ENCODE measurements at places on chromosomes 13 and 19.

DNA sequence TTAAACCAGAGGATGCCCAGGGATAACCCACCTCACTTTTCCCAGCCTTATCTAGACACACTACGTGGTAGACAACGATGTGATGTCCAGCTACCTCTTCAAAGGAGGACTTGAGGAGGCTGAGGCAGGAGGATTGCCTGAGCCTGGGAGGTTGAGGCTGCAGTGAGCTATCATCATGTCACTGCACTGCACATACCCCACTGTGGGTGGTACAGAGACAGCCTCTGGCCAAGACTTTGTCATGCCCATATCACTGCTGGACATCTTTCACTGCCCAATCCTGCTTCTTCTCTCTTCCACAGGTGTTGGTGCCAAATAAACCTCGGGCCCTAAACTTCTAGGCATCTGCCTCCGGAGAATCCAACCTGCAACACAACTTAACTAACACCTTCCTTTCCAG lies 85.8 kb downstream of the FAM216B start:
- no peak for DNase-seq

- peak; percentile 95 for DNase-seq
These were observed 1.5 kb upstream of the GADD45B start for GRCh38 chr19:2474232-2475017.

- no peak for DNase-seq
These were observed 33.4 kb downstream of the MBNL2 start for GRCh38 chr13:97255515-97256021.

DNA sequence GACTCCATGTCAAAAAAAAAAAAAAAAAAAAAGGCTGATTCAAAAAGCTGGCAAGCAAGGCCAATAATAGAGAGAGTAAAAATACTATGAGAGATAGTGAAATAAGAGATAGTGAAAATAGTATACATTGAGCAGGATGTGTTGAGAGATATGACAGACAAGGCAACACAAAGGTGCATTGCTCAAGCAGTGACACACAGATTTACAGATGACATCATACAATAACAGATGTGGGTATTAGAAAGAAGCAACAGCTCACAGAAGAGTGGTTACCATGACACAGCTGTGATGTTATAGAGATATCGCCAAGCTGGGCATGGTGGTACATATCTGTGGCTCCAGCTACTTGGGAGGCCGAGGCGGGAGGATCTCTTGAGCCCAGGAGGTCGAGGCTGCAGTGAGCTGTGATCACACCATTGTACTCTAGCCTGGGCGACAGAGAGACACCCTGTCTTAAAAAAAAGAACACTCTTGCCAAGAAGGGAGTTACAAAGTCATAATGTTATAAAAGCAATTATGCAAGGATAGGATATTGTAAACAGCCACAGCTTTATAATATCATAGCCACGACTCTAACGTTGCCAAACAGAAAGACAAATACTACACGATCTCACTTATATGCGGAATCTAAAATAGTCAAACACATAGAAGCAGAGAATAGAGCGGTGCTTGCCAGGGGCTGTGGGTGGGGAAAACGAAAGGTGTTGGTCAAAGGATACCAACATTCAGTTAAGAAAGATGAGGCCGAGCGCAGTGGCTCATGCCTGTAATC lies 10.3 kb downstream of the TNFSF9 start:
- no peak for DNase-seq

GRCh38 chr13:30398601-30399072 lies 23.7 kb upstream of the UBE2L5 start:
- DNase-seq = no peak

- DNase-seq = no peak
These were observed 22.5 kb downstream of the PABPC3 start for GRCh38 chr13:25118378-25118905.

- no peak for DNase-seq
These were observed 294.1 kb downstream of the KCNRG start for GRCh38 chr13:50309318-50309717.

DNA sequence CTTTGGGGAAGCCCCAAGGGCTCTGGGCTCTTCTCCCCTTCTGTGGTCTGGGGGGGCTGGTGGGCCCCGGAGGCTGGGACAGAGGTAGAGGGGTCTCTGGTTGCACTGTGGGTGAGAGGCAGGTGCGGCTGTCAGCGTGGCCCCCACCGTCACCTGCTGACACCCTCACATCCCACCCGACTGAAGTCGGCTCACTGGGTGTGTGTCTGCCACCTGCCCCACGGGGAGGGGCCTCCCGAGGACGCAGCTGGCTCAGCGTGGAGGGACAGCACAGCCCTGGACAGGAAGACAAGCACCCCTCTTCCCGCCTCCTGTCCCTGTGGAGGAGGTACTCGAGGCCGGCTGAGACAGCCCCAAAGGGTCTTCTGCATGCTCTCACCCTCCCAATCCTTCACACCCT lies 2.2 kb upstream of the TMEM86B start:
- no peak for DNase-seq

GRCh38 chr19:6834433-6834832 lies 52.9 kb upstream of the ADGRE1 start:
- DNase-seq = no peak

- peak; percentile 65 for DNase-seq
These were observed 84.5 kb upstream of the IRS2 start for GRCh38 chr13:109870696-109871370.

DNA sequence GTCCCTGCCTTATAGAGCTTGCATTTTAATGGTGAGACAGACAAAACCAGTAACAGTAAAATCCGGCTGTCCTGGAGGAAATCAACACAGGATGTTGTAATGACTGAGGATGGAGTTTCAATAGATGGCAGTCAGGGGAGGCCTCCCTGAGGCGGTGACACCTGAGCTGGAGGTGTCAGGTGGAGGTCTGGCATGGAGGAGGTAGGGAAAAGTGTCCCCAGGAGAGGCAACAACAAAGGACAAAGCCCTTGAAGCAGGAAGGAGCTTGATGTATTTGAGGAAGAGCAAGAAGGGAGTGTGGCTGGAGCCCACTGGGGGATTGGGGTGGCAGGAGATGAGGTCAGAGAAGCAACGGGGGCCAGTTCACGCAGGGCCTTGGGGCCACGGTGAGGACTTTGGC lies 7.8 kb downstream of the GRIN2D start:
- no peak for DNase-seq

- no peak for DNase-seq
These were observed 266.2 kb downstream of the KCTD12 start for GRCh38 chr13:76620036-76620435.

DNA sequence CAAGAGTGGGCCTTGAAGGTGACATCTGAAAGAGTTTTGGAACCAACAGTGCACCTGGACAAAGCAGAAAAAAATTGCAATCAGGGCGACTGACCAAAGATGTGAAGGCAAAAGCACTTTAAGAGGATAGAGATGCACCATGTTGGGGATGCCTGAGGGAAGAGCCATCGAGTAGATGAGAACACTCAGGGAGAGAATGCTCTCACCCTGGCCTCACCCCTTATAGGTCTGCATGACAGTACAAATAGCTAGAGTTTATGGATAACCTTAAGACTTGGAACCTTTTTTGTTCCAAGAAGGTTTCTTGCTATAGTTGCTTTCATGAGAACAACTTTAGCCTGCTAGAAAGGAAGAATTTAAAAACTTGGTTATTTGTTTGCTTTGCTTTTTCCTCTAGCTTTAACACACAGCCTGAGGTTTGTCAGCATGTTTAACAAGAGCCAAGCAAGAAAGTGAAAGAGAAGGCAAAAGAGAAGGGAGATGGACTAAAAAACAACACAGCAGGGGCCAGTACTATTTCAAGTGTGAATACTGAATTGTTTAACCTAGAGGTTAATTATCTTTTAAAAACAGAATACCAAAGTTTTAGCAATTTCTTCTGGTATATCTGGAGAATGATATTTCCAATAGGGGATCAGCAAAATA lies 418.9 kb downstream of the DIAPH3 start:
- no peak for DNase-seq

- no peak for DNase-seq
These were observed 1827.0 kb upstream of the MIR17HG start for GRCh38 chr13:89520468-89520867.

- DNase-seq = no peak
These were observed 9.7 kb downstream of the GPR42 start for GRCh38 chr19:35380450-35381124.

DNA sequence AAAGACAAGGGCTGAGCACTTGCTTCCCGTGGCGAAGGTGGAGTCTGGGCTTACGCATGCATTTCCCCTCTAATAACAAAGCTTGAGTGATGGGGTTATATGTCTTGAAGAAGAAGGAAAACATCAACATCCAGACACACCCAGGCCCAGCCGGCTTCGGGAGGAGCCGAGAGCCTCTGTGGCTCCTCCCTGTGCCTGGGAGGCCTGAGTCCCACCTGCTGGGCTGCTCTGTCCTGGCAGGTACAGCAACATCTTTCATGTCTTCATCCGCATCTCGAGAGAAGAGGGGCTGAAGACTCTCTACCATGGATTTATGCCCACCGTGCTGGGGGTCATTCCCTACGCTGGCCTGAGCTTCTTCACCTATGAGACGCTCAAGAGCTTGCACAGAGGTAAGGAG lies 30.6 kb downstream of the TMEM161A start:
- DNase-seq = no peak

DNA sequence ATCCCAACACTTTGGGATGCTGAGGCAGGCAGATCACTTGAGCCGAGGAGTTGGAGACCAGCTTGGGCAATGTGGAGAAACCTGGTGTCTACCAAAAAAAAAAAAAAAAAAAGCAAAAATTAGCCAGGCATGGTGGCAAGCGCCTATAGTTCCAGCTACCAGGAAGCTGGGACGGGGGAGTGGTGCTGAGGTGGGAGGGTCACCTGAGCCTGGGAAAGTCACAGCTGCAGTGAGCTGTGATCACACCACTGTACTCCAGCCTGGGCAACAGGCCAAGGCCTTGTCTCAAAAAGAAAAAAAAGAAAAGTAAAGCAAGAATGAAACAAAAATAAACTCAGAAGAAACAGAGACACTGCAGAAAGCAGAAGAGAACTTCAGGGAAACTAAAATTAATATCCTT lies 31.6 kb downstream of the MTRF1 start:
- DNase-seq = peak; percentile 9

DNA sequence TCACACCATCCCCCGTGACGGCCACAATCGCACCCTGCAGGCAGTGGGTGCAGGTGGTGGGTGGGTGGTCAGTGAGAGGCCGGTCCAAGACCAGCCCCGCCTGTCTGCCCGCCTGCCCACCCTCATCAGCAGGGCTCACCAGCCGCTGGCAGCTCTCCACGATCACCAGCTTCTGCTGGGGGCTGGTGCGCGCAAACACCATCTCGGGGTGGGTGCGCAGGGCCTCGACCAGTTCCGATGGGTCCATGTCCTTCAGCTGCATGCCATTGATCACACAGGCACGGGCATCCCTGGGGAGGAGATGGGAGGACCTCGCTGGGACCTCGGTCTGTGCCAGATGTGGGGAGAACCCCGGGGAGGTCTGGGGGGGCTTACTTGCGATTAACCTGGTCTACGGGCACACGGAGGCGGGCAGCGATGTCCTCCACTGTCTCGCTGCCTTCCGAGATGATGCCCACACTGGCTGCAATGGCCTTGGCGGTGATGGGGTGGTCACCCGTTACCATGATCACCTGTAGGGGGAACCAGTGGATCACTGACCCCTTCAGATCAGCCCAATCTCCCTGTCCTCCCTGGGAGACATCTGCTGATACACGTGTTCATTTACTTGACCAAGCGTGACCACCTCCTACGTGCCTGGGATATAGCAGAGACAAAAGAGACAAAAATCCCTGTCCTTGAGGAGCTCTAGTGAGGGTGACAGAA lies 8.0 kb downstream of the ATP4A start:
- peak; percentile 18 for DNase-seq

DNA sequence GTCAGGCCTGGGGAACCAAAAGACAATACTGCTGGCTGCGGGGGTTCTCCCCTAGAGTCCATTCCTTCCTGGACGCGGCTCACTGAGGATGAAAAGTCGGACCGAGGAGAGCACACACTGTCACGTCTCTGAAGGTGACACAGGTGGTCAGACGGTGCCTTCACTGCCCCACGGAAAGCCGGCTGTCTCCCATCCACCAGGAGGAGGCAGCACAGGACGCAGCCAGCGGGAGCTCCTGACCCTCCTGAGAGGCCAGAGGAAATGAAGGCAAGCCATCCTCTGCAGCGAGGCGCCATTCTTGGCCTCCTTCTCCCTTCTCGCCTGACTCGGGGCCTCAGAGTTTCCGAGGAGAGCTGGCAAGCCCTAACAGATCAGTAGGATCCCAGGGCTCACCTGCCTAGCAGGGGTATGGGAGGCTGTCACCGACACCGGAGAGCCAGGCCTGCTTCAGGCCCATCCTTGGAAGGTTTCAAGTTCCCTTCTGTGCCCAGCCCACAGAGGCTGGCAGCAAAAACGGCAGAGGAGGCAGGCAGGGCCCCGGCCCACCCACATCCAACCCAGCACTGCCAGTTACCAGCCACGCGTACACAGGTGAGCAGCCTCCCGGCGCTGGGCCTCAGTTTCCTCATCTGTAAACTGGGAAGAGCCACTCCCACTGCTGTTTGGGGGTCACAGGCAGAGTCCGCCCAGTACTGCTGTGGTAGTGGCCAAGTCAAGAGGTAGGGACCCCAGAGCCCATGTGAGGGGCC lies 4.5 kb downstream of the REXO1 start:
- DNase-seq = no peak

- no peak for DNase-seq
These were observed 4.2 kb upstream of the WBP4 start for GRCh38 chr13:41056826-41057711.

- peak; percentile 97 for DNase-seq
These were observed 453.9 kb downstream of the COG6 start for GRCh38 chr13:40109351-40109844.

DNA sequence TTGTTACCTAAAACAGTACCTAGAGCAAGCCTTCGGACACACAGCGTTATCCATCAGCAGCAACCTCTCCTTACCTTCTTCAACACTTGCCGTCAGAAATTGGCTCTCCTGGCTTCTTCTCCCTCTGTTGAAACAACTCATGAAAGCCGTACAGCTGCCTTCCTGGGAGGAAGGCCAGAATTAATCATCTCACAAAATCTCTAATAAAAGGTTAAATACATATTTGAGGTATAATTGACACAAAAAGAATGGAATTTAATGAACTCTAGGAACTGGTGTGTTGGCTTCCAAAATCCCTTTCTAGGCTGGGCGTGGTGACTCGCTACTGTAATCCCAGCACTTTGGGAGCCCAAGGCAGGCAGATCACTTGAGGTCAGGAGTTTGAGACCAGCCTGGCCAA lies 37.3 kb upstream of the GTF2F2 start:
- DNase-seq = peak; percentile 87

DNA sequence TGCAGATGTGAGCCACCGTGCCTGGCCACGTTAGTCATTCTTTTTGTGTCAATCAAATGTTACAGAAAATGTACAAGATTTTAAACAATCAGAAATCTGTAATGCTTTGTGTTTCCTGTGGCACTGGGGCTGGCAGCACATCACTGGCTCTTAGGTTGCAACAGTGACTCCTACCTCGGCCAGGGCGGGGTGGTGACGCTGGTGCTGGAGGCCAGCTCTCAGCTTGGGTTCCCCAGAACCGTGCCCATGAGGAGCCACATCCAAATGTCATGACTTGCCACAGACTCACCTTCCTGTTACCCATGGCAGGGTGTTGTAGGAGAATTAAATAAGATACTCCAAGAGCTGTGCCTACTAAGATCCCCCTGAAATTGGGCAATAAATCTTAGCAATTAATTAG lies 161.7 kb downstream of the TEX29 start:
- DNase-seq = no peak

- DNase-seq = no peak
These were observed 10.1 kb downstream of the KASH5 start for GRCh38 chr19:49398001-49398615.
